ENCODE measurements at places on chromosomes 13 and 19.

DNA sequence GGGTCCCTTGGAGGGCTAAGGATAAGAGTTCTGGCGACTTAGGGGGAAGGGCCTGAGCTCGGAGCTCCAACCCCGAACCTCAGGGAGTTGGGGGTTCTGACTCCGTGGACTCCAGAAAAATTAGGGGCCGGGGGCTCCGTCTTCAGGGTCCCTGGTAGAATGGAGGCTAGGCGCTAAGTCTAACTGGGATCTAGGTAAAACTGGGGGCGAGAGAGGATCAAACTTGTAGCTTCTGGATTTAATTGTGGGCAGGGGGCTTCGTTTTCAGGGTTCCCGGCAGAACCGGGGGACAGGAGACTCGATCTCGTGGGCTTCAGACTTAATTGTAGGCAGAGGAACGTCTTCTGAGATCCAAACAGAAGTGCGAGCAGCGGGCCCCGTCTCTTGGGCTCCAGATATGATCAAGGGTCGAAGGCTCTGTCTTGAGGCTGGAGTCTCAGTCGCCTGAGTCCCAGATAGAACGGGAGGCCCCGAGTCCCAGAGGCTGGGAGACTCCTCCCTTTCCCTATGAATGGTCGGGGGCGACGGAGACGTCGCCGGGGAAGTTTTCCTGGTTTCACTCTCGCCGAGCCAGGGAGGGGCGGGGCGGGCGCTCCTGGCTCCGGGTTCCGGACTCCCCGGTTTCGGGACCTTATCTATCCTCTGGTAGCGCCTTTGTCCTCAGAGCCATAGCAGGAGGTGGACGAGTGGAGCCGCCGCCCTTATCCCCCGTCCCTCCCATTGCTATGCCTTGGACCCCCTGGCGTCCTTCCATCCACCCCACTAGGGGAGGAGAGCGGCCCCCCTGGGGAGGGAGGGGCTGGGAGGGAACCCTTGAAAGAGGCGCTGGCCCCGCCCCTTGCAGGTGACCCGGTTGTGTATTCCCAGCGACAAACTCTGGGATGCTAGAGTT lies 1.3 kb downstream of the NECTIN2 start:
- peak; percentile 52 for DNase-seq

- DNase-seq = no peak
These were observed 23.7 kb downstream of the KLF5 start for GRCh38 chr13:73082471-73082870.

DNA sequence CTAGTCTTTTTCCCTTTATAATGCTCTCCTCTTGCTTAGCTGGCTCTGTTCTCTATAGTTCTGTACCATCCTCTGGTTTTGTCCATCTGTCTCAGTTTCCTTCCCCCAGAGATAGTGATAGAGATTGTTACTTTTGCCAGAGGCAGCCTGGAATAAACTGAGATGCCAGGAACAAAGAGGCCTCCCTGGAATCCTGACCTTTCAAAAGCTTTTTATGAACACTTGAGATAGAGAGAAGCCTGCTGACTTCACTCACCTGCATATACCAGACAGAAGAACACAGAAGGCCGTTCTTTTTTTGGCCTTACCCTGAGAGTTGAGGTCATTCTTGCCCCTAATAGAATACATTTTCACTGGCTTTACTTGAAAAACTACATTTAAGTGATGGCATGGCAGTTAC lies 150.2 kb downstream of the LHFPL6 start:
- DNase-seq = no peak

DNA sequence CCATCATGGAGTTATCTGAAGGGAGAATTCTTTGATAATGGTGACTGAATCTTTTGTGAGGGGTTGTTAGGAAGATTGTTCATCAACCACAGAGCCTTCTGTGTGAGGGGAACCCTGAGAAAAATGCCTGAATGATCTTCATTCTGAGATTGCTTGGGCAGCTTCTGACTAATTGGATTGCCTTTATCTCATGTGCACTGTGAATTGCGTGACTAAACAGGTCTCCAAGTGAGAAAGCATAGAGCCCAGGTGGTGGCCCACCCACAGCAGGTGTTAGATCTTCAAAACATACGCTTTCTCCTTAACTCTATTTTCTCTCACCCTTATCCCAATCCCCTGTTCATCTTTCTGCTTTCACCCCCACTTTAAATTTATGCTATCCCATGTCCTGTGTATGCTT lies 58.3 kb downstream of the DOCK9 start:
- no peak for DNase-seq

GRCh38 chr19:13098277-13099072 lies 4.2 kb downstream of the LYL1 start:
- DNase-seq = no peak

GRCh38 chr13:89688918-89689317 lies 1658.6 kb upstream of the MIR17HG start:
- DNase-seq = no peak

GRCh38 chr13:47044842-47045241 lies 148.0 kb upstream of the HTR2A start:
- DNase-seq = no peak

DNA sequence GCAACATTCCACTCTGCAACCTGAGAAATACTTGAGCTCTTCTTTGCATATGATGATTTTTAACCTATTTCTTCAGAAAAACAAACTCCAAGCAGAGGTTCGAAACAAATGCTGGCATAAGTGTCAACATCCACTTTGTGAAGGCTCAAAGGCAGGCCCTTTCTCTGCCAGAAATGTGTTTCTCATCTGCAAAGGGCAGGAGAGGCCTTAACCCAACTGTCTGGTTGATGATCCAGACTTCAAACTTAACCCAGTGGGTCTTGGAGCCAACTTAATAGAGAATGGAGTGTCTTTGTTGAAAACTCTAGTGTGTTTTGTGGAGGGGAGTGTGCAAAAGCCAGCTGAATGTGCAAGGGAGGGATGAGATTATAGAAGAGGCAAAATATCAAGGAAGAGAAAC lies 28.3 kb upstream of the ZNF507 start:
- DNase-seq = no peak

DNA sequence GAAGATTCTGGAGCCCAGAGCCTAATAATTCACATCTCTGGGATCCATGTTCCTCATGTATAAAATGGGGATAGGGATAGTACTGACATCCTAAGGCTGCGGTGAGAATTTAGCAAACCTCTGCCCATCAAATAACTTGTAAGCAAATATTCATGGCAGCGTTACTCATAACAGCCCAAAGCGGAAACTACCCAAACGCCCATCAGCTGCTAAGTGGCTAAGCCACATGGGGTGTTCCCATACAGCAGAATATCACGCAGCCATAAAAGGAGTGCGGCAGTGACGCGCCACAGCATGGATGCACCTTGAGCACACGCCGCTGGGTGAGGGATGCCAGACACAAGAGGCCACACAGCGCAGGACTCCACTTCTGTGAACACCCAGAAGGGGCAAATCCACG lies 19.7 kb downstream of the VRK3 start:
- no peak for DNase-seq

- no peak for DNase-seq
These were observed 50.6 kb downstream of the CELF5 start for GRCh38 chr19:3274942-3275582.

- no peak for DNase-seq
These were observed 42.9 kb downstream of the C13orf46 start for GRCh38 chr13:113930671-113931637.

GRCh38 chr13:75639454-75639853 lies 3.3 kb downstream of the LMO7 start:
- DNase-seq = no peak

DNA sequence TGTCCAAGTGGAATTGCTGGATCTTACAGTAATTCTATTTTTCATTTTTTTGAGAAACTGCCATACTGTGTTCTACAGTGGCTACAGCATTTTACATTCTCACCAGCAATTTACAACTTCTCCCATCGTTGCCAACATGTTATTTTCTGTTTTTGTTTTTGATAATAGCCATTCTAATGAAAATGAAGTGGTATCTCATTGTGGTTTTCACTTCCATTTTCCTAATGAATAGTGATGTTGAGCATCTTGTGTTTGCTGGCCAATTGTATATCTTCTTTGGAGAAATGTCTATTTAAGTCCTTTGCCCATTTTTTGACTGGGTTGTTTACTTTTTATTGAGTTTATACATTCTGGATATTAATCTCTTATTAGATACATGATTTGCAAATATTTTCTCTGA lies 38.6 kb downstream of the KCNRG start:
- no peak for DNase-seq

DNA sequence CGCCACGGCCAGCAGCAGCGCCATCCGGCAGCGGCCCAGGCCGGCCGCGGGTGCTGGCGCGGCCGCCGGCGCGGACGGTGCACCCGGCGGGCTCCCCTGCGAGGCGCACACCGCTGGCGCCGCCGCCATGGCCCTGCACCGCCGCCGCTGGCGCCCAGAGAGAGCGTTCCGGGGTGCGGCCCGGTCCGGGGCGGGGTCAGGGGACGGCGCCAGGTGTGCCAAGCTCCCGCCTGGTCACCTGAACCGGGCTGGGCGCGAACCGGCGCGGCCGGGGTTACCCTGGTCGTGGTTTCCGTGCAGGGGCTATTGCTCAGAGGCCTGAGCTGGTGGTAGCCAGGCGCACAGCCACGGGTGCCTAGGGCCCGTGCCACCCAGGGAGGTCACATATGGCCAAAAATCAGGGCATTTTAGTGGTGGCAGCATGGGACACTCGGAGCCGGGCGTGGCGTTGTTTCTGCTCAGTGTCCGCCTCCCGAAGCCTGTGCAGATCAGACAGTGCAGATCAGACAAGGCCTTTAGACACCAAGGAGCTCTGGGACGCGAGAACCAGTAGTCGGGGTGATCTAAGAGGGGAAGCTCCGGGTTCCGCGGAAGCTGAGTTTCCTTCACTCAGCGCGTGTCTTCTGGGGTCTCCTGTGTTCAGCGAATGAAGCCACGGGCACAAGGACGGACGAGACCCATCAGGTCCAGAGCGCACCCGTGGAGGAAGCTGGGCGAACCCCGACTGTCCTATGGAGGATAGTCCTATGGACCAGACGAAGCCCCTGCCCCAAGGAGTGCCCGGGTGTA lies at the start of gene TMEM238:
Gene TMEM238 (minus strand): TSS at position 162 of the 789 bp plus-strand sequence. CDS start 33 bp downstream, at position 129.
- no peak for DNase-seq

- no peak for DNase-seq
These were observed 211.6 kb downstream of the SHISA2 start for GRCh38 chr13:25840261-25840660.

GRCh38 chr19:55809381-55810058 lies 22.3 kb downstream of the NLRP11 start:
- DNase-seq = no peak
